ENCODE measurements at places on chromosomes 1 and 21.

GRCh38 chr1:232239998-232240397 is 389.9 kb downstream of the SIPA1L2 start:
- H3K27ac ChIP-seq: no peak overlapping the region
- H3K4me3 ChIP-seq: no peak overlapping the region
- peaks cover 6% of the 10 kb centered on the region for H3K27me3 ChIP-seq
- DNase-seq: no peak
- H3K4me1 ChIP-seq: no peaks in the 10 kb centered on the region

GRCh38 chr1:40796939-40797667 is 13.5 kb downstream of the KCNQ4 start:
- no peak overlapping the region for H3K4me3 ChIP-seq
- no peak for DNase-seq
- H3K4me1 ChIP-seq: no peaks in the 10 kb centered on the region
- no peak overlapping the region for H3K27ac ChIP-seq
- no peaks in the 10 kb centered on the region for H3K36me3 ChIP-seq

DNA sequence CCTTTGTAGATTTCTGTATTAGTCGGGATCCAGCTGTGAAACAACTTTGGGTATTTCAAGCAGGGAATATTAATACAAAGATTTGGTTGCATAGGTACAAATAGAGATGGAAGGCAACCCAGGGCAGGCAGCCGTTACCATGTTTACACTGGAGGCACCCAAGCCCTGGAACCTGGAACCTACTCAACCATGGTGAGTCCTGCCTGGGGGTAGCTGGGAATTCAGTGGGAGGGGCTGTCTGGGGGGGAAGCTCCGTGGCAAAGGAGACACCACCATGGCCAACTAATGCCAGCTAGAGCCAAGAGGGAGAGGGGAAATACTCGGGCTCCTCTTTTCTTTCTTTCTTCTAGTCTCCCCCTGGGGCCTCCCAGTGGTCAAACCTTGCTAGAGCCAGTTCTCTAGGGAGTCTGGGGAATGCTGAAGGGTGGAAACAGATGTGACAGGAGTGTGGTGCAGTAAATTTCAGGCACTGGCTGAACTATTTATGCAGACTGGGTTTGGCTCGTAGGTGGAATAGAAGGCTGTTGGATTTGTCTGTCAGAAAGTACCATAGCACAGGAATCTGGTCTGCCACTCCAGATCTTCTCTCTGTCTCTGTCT is 91.9 kb upstream of the CACNA1E start:
- H3K36me3 ChIP-seq: no peaks in the 10 kb centered on the region
- no peak for DNase-seq
- no peaks in the 10 kb centered on the region for H3K4me1 ChIP-seq
- H3K4me3 ChIP-seq: no peak overlapping the region
- no peaks in the 10 kb centered on the region for H3K27me3 ChIP-seq

- no peaks in the 10 kb centered on the region for H3K4me1 ChIP-seq
- no peaks in the 10 kb centered on the region for H3K36me3 ChIP-seq
- no peak for DNase-seq
- no peak overlapping the region for H3K4me3 ChIP-seq
- no peak overlapping the region for H3K27ac ChIP-seq
These were observed 95.3 kb downstream of the COP1 start for GRCh38 chr1:176111835-176112234.

DNA sequence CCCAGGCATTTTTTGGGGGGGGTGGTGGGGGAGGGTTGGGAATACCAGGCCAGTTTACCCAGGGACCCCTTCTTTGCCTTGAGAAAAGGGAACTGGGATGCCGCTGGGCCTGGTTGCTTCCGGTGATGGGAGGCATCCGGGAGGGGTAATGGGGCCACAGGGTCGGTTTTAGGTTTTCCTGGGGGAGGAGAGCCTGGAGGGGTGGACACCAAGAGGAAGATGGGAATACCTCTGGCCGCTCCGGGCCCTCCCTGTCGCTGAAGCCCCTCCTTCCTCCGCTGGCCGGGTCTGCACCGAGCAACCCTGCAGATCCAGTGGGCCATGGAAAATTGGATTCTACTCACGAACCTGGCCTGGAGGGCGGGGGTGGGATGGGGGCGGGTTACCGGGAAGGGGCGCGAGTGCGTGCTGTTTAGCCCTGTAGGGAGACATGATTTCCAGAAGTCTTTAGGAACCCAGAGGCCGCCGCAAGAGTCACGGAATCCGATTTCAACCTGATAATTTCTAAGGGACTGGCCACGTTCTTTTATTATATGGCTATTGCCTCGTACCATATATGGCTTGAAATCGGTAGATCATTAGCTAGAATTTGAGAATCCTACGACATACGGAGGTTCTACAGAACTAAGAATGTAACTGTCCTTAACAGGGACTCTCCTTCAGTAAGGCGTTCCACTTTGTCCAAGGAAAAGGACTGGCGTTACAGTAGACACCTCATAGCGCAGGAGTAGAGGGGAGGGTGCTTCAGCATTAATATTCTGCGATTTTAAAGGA is 749 bp downstream of the AKIRIN1 start:
- H3K27ac ChIP-seq: no peak overlapping the region
- peak overlapping the region; percentile 86 for H3K4me3 ChIP-seq
- no peaks in the 10 kb centered on the region for H3K27me3 ChIP-seq
- H3K36me3 ChIP-seq: peaks cover 2% of the 10 kb centered on the region

- no peak for DNase-seq
- H3K4me3 ChIP-seq: no peak overlapping the region
- H3K27ac ChIP-seq: no peak overlapping the region
- no peaks in the 10 kb centered on the region for H3K36me3 ChIP-seq
- no peaks in the 10 kb centered on the region for H3K27me3 ChIP-seq
- no peaks in the 10 kb centered on the region for H3K4me1 ChIP-seq
These were observed 325 bp downstream of the OR14A2 start for GRCh38 chr1:247747616-247748015.

DNA sequence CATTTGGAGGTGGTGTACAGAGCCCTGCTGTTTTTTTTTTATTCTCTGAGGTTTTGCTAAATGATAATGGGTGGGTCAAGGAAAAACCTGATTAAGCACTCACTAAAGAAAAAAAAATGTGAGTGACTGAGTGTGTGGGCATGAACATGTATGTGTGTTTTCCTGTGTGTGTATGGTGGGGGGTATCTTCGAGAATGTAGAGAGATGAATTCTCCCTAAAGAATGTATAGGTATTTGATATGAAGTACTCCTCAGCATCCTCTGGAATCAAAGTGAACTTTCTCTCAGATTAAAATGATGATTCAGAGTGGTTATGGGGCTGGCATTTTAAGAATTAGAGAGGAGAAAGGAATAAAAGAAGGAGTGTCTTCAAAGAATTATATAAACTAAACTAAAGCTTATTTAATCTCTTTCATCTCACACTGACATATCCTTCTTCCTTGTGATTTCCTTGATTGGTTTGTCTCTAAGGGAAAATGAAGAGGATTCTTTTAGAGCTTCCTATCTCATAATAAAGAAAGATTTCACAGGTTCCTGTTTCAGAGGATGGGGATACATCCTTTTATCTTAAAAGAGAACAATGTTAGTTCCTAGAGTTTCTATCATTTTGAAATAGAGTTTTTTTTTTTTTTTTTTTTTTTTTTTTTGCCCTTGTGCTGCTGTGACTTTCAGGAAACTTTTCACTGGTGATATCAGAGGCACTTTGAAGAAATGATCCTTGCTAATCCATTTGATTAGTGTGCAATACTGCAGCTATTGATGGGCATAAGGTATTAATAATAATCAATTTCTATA is 23.9 kb downstream of the S1PR1 start:
- no peaks in the 10 kb centered on the region for H3K4me1 ChIP-seq
- H3K36me3 ChIP-seq: no peaks in the 10 kb centered on the region
- no peaks in the 10 kb centered on the region for H3K27me3 ChIP-seq
- H3K4me3 ChIP-seq: no peak overlapping the region
- H3K27ac ChIP-seq: no peak overlapping the region

DNA sequence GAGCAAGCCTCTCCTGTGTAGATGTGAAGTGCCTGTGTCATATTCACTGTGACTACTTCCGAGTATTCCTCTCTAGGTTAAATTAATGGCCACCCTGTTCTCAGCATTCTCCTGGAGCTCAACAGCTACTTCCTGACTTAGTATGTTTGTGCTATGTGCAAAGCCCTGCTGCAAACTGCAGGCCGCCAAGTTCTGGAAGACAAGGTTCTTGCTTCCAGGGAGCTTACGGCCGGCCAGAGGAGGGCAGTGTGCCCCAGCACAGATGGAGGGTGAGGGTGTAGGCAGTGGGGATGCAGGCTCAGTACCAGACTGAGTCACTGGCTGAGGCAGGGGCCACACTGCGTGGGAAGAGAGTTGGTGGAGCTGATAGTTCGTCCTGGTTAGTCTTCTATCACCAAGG is 43.2 kb downstream of the ELK4 start:
- H3K36me3 ChIP-seq: no peaks in the 10 kb centered on the region
- H3K27me3 ChIP-seq: no peaks in the 10 kb centered on the region
- peak; percentile 47 for DNase-seq

DNA sequence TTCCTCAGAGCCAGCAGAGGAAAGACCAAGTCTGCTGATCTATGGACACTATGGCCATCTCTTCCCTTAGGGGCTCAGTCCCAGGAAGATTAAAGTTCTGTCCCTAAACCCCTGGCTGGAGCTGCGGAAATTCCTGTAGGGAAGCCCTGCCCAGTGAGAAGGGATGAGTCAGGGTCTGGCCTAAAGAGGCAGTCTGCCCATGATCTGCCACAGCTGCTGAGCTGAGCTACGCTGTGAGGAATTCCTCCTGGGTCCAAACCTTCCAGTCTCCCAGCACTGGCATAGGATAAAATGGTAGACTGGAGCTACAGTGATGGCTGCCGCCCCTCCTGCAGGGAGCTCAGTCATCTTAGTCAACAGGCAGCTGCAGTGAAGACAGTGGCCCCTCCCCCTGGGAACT is 213.7 kb downstream of the BRINP2 start:
- H3K27ac ChIP-seq: no peak overlapping the region
- no peaks in the 10 kb centered on the region for H3K27me3 ChIP-seq
- no peaks in the 10 kb centered on the region for H3K36me3 ChIP-seq
- DNase-seq: no peak
- H3K4me1 ChIP-seq: no peaks in the 10 kb centered on the region
- H3K4me3 ChIP-seq: no peak overlapping the region

- H3K36me3 ChIP-seq: peaks cover 9% of the 10 kb centered on the region
- no peak overlapping the region for H3K4me3 ChIP-seq
- H3K27ac ChIP-seq: no peak overlapping the region
- no peak for DNase-seq
- no peaks in the 10 kb centered on the region for H3K27me3 ChIP-seq
These were observed 92.4 kb upstream of the PGD start for GRCh38 chr1:10306435-10306834.

GRCh38 chr1:56466538-56466937 is 112.8 kb downstream of the PLPP3 start:
- DNase-seq: no peak
- H3K4me3 ChIP-seq: no peak overlapping the region
- H3K27me3 ChIP-seq: no peaks in the 10 kb centered on the region
- no peaks in the 10 kb centered on the region for H3K36me3 ChIP-seq
- H3K27ac ChIP-seq: no peak overlapping the region

GRCh38 chr1:116911188-116911553 is 1.5 kb downstream of the PTGFRN start:
- peaks cover 2% of the 10 kb centered on the region for H3K4me1 ChIP-seq
- no peaks in the 10 kb centered on the region for H3K36me3 ChIP-seq
- peak overlapping the region; percentile 54 for H3K4me3 ChIP-seq
- no peak for DNase-seq

DNA sequence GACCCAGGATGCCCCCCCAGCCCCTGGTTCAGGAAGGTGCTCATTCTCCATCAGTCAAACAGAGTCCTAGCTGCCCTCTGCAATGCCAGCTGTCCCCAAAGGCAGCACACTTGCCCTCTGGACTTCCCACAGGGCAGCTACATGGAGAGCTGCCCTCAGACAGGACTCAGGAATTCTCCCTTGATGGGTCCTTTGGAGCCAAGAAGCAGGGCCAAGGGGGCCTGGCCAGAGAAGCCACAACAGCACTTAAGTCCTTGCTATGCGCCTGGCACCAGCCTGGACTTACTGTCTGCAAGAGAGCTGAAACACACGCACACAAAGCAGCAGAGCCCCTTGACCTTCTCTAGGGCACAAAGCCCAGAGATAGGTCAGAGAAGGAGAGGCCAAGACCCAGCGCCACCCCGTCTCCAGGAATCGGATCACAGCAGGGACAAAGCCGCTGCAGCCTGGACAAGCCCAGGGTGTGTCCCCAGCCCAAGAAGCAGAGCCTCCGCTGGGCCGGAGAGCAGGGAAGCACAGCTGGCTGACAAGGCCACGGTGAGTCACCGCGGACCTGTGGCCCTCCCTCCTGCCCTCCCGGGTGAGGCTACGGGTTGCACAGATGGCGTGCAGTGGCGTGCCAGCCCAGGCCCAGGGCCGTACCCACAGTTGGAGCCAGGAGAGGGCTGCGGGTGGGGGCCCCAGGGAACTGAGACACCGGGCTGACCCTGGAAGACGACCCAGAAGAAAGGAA is 1.7 kb downstream of the WNT9A start:
- H3K4me3 ChIP-seq: no peak overlapping the region
- no peaks in the 10 kb centered on the region for H3K36me3 ChIP-seq
- no peak overlapping the region for H3K27ac ChIP-seq
- H3K4me1 ChIP-seq: peaks cover 5% of the 10 kb centered on the region
- peaks cover 9% of the 10 kb centered on the region for H3K27me3 ChIP-seq
